ENCODE measurements at places on chromosomes 2 and 18.
A peak's percentile ranks its signal among the peaks of the same experiment; 100 is the strongest.

DNA sequence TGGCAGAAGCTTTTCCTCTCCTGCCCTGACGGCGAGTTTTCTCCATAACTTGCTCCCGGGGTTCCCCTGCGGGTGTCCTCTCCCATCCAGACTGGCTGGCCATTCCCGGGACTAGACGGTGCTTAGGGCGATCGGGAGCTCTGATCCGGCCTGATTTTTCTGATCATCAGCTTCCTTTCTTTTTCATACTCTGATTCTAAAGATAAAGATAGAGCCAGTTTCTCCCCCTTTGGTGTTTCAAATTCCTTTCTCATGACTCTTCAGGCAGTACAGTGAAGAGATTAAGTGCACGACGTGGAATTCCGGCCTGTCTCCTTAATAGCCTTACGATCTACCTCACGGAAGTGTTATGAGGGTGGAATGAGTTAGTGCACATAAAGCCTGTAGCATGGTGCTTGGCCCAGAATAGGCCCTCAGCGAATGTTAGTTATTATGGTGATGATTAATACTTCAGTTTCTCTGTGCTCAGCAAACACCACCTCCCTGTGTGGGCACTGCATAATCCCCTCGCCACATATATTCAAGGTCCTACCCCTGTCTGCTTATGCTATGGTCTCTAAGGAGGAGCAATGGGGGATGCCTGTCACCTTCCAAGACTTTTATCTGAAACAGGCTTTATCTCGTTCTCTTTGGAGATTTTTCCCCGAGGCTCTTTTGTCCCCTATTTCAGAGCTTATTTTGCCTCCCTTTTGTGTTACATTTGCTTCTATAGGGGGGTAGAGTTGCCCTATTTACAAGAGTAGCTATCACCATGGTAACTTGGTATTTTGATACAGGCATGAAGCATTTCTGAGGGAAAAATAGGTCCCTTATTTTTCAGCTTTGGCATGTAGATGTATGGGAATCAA, 254.8 kb downstream of the CDH2 start:
- peak; percentile 96 for DNase-seq

GRCh38 chr2:135047300-135047699, at the start of gene MAP3K19:
Gene MAP3K19 (minus strand): TSS chr2:135047447. CDS start chr2:135024647, 22,800 bp downstream.
- DNase-seq = no peak

DNA sequence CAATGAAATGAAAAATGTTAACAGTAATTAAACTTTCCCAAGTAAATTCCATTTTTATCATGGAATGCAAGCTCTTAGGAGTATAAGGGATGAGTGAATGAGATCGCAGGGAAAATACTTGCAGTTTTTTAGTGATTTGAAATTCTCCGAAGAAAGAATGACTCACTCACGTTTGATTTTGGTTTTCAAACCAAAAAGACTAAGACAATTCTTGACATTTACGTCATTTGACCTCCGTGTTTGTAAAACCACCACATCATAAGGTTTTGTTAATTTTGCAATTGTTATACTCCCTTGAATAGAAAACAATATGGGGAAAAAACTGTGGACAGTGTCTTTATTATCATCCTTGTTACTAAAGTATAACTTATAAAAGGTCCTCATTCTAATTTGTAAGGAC, 29.4 kb downstream of the COL4A4 start:
- DNase-seq = no peak

GRCh38 chr2:209425471-209426071, 1.7 kb downstream of the MAP2 start:
- DNase-seq = peak; percentile 44

- no peak for DNase-seq
These were observed 190.1 kb upstream of the TNP1 start for GRCh38 chr2:217049956-217050355.

- peak; percentile 76 for DNase-seq
These were observed 332.3 kb downstream of the NCKAP5 start for GRCh38 chr2:133235968-133236367.

DNA sequence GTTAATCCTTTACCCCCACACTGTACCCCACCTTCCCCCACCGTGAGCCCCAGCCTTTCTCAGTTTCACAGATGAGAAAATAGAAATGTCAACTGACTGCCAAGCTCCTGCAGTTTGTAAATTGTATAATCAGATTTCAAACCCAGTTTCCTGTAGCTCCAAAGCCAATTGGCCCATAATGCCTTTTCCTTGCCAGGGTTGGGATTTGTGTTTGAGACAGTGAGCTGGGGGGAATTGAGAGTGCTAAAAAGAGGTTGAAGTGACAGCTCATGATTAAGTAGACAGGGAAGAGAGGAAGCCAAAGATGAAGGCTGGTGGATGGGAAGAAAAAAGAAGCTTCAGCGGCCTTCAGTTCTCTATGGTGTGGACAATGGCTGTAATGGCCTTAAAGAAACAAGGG, 10.7 kb downstream of the OSBPL6 start:
- no peak for DNase-seq

GRCh38 chr18:67402543-67402942, 114.0 kb downstream of the DSEL start:
- peak; percentile 64 for DNase-seq

DNA sequence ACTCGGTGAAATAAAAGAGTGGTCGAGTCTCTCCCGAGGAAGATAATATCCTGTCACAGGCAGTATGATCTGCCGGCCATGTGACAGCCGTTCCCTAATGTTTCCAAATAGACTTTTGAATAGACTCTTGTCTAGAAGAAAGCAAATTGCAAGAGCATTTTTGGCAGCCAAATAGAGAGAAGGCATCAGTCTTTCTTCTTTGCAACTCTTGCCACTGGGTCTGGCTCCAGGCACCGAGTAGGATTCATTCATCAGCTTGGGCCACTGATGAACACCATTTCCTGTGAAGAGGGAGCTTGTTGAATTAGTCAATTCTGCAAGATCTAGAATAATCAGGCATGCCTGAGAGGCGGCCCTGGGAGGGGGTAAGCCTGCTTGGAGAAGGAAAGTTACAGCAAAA, 165.6 kb downstream of the KLHL29 start:
- peak; percentile 49 for DNase-seq

DNA sequence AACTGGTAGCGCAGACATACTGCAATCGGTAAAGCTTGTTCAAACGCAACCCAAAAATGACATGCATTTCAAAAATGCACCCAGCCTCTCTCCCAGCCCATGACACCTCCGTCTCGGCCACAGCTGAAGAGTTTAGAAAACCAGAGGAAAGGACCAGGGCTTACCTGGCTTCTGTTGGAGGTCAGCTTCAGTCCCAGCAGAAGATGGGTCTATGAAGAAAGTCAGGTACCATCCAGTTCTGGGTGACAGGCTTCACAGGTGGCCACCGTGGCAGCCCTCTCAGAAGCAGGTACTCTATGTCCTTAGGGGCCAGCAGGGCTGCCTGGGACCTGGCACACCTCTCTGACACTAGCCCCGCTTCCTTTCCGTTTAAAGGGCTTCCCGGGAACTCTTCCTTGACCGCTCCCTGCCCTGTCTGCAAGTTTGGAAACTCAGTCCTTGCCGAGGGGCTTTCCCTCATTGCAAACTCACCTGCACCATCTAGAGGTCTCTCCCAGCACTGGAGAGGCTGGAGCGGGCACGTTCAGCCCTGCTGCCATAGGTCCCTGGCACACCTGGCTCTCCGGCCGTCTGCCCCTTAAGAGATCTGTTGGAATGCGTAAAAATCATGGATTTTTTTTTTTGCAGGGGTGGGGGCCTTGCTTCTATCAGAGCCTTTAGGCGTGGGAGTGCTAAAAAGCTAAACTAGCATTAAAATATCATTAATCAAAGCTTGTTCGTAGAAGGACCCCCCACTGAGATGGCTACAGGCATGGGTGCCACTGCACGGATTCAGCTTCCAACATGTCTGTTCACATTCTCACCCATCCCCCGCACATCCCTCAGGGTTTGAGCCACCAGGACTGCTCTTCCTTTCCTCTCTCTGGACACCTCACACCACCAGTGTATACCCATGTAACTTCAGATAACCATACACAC, at the start of gene EDAR:
TSS of gene EDAR (minus strand) at position 425 of the 918 bp plus-strand sequence. CDS start 58,206 bp downstream, outside the sequence.
- DNase-seq = peak; percentile 14

DNA sequence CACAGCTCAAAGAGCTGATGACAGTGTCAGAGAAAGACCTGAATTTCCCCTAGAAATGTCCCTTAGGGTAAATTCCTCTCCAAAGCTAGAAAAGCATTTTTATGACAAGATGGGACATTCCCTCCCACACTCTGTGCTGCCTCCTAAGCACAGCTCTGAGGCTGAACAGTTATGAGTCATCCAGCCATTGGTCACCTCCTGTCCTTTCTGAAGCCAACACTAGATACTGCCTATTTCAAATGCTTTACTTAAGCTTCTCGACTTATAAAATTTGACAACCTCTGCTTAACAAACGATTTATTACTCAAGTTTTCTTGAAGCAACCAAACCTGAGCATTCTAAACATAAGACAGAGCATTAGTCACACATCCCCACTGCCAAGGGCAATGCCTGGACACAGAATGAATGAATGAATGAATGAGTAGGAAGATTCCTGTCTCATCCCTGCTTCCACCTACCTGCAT, 35.4 kb downstream of the B4GALT6 start:
- DNase-seq = peak; percentile 47

DNA sequence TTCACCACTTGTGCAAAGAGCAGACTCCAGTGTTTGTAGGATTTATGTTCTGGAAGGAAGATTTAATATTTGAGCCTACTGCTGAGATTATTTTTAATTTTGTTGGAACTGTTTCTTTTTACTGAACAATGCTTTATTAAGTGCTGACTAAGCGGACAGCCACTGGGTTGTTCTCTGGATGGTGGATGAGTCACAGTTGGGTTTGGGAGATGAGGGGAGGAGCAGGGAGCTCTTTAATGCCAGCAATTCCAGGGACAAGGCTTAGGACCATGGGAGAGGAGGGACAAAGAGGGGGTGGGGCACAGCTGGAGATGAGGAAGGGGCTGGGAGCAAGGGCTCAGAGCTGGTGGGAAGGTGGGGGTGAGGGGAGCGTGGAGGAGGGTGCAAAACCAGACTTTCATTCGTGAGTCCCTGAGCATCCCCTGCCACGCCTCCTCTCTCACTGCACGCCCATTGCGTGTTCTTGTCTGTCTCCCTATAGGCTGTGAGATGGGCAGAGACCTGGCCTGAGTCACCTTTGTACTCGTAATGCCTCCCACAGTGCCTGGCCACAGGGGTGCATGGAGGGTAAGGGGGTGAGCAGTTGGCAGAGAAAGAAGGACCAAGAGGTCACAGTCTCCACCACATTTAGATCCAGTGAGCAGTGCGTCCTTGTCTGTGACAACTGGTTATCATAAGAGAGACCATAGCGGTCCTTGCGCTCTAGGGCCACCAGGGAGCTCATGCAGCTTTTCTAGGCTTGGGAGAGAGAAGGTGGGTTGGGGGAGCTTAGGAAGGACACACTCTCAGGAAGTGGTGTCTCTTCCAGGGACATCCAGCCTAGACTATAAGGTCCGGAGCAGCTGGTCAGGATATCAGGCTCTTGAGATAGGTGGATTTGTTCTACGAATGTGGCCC, 18.4 kb downstream of the SLC4A3 start:
- DNase-seq = peak; percentile 89

DNA sequence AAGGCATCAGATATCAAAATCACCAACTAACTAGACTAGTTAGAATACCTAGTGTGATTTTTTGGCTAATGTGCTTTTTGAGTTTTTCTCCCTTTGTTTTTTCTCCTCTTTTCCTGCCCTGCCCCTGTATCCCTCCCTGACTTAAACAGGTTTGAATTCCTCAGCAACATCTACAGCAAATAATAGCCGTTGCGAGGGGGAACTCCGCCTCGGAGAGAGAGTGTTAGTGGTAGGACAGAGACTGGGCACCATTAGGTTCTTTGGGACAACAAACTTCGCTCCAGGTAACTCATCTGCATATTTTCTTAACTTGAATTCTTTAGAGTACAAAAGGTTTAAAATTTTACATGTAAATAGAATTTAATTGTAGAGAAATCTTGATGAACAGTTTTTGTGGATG, 45.0 kb downstream of the CLIP4 start:
- DNase-seq = no peak

DNA sequence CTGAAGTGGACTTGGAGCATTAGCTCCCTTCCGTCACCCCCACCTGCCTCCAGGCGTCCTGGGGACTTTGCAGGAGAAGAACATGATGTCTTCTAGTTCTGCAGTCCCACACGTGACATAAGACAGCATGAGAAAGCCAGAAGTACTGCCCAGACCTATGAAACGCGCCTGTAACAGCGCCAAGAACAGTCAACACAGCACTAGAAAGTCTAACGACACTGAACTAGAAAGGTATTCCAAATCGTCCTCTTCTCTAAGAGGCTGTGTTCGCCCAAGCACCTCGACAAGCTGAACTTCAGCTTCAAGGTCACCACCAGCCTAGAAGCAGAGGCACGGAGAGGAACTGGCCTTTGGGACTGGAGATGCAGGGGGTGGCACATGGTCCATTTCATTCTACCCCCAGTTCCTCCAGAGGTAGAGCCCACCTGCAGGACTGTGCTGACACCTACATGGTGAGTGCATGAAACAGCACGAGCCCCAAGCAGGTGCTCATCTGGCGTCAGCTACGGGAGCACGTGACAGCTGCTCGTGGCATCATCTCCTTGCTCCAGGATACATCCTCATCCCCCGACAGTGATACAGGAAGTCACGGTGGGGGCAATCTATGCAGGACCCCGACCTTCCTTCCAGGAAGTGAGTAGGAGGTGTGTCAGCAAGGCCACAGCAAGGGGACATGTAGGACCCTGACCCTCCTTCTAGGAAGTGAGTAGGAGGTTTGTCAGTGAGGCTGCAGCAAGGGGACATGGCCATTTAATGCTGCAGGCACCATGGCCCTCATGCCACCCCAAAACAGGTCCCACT, 3.7 kb downstream of the HDAC4 start:
- DNase-seq = no peak

DNA sequence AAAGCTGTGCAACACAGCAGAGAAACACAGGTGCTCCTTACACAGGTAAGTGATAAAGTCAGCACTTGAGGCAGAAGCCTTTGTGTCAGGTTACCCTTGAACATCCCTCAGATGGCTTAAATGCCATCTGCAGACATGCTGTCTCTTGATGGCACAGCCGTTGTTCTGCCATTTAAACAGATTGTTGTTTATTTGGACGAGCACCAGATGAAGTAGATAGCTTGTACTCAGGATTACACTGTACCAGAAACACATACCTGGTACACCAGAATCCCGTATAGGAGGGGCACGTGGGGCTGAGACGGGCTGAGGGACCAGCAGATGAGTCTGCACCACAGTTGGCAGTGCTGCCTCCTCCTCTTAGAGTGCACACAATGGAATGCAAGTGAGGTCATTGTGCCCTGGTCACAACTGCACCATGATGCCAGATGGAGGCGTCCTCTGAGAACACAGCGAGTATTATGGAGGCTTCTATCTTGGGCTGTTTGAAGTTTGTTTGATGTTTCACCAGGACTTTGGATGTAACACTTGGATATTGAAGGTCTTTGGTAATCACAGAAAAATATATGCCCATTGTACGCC, 143.0 kb downstream of the TANC1 start:
- no peak for DNase-seq

GRCh38 chr2:226520723-226521122, 278.9 kb downstream of the IRS1 start:
- DNase-seq = no peak

DNA sequence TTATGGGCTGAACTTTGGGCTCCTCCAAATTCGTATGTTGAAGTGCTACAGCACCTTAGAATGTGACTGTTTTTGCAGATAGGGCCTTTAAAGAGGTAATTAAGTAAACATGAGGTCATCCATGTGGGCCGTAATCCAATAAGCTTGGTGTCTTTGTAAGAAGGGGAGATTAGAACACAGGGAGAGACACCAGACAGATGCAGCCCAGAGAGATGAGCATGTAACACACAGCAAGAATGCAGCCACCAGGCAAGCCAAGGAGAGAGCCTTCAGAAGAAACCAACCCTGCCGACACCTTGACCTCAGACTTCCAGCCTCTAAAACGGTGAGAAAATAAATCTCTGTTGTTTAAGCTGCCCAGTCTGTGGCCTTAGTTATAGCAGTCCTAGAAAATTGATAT, 74.3 kb downstream of the HRH4 start:
- no peak for DNase-seq

GRCh38 chr2:240618776-240619175, 6.5 kb upstream of the GPR35 start:
- no peak for DNase-seq
